ENCODE measurements at places on chromosomes 1 and 21.

DNA sequence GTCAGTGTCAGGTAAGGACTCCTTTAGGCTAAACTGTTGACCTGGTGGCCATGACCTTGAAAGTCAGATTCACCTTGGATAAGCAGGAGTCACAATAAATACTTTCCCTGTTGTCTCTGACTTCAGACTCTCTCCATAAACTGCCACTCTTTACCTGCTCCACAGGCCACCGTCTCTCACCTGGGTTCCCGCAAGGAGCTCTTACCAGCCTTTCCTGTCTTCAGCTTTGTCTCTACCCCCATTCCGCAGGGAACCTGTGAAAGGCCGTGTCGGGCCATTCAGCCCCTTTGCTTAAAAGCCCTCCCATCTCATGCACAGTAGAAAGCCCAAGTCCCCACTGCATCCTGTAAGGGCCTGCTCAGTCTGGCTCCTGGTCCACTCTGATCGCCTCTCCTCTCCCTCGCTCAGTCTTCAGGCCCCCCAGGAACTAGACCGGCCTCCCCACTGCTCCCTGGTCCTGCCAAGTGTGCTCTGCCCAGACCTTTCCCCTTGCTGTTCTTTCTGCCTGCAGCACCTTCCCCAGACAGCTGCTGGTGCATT, 79.5 kb downstream of the ACTL8 start:
- peak; percentile 56 for DNase-seq

- no peak for DNase-seq
Observed at GRCh38 chr1:165674599-165674998, 23.8 kb downstream of the ALDH9A1 start.

DNA sequence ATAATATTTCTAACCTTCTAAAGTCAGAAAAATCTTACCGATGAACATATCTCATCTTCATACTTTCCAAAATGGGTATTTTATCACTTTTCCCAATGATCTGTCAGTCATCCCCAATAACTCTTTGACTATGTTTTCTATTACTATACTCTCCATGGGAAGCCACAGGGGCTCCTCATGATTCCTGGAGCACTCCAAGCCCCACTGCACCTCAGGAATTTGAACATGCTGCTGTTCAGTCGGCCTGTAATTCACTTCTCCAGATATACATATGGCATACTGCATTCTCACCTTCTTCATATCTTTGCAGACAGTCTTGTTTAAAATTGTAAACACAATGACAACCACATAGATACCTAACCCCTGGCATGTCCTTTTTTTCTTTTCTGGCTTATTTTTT, 333.0 kb downstream of the BRINP3 start:
- DNase-seq = no peak

GRCh38 chr1:173344034-173344743, 132.9 kb upstream of the PRDX6 start:
- no peak for DNase-seq

DNA sequence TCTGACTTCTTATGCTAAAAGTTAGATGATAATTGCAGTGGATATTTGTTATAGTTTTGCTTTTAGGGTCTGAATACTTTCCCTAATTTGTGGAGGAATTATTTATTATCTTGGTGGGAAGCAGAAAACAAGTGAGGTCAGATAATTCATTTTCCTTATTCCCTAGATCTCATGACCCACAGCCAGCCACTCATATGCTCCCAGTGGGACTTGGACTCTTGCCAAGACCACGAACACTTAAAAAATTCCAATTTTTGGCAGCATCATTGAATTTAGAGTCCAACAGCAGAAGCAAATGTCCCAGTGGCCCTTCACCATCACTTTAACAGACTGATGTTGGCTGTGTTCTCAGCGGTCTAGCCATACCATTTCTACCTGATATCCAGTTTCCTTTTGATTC, 204.2 kb downstream of the HMCN1 start:
- no peak for DNase-seq

DNA sequence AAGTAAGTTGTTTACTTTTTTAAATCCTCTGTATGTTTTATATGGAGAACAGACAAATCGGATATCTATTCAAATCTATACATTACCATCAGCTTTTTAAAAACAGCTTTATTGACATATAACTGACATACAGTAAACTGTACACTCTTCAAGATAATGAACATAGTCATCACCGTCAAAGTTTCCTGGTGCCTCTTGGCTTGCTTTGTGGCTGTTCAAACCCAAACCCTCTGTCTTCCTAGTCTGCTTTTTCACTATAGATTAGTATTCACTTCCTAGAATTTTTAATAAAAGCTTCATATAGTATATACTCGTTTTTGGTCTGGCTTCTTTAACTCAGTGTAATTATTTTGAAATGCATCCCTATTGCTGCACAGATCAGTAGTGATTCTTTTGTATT, 56.4 kb upstream of the TPTE start:
- DNase-seq = no peak

DNA sequence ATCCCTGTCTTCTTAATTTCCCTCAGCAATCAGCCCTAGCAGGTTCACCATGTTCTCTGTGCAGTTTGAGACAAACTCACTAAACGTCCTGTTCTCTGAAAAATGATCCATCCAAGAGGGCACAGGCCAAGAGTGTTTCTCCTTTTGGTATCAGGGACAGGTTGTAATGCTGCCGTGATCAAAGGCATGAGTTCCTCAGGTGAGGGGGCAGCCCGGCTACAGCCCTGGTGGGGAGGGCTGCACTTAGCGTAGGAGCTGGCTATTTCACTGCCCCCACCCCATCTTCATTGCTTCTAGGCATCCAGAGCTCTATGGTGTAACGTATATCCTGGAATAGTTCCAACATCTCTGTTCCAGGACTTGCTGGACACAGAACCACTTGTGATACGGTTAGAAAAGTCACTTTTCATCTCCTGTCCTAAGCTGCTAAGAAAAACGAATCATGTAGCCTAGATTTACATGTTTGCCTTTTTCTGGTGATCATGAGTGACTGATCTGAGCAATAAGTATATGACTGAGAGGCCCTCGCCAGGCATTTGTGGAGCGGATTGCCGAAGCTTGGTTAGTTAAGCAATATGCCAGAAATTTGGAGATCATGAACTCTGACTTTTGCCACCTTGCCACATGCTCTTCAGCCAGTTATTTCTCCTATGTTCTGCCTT, 41.1 kb upstream of the SRP9 start:
- DNase-seq = no peak

DNA sequence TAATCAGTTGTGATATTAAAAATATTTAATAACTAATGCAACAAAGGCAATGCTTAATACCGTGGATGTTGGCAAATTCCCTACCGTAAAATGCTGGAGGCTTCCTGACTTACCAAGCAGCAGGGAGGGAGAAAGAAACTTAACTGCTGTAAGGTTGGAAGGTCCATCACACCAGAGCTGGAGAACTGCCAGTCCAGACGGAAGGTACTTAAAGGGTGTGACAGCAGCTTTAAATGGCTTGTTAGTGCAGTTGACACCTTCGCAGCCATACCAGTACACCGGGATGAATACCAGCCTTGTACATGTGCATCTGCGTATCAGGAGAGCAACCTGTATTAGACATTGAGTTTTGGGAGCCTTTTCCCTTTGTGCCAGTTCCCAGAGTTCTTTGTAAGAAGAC, 269.5 kb upstream of the NCAM2 start:
- no peak for DNase-seq

GRCh38 chr1:17846341-17846740, 91.2 kb downstream of the ACTL8 start:
- no peak for DNase-seq

GRCh38 chr1:36612121-36612520, 129.4 kb upstream of the CSF3R start:
- no peak for DNase-seq

DNA sequence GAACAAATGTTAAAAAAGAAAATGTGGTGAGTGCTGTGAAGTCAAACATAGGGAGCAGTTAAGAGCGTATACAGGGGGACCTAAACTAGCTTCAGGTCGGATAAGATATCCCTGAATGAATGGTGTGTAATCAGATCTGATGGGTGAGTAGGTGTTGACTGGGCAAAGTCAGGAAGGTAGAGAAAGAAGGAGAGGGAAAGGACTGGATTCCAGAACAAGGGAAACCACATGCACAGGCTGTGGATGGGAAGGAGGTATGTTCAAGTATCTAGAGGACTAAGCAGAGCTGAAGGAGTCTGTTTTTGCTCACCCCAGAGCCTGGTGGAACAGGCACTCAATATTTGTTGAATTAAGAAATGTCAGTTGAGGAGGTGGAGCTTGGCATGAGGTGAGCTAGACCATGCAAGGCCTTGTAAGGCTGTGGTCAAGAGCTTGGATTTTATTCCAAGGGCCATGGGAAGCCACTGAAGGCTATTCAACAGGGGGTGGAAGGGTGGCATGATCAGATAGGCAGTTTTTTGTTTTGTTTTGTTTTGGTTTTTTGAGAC, 27.4 kb downstream of the MAP7D1 start:
- no peak for DNase-seq
